ENCODE measurements at places on chromosomes 6 and 20. TPM values are rescaled to one million over a fixed set of nuclear protein-coding genes. Genes with fewer than 3 reads are reported as not detected.

DNA sequence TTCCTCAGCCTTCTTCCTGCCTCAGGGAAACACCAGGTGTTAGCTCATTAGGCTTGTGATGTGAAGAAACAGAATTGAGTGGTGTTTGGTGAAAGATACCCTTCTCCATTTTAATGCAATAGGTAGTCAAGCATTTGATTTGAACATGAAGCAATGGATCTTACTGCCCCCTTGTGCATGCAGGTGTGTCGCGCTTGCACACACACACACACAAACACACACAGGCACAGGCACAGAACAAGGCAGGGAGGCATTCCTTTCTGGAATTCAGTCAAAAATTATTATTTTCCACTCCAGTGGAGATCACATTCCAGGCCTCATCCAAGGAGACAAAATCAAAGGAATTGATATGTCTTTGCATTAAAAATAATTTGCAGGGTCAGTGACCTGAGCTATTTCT is 667.0 kb upstream of the MARCKS start:
- no peak for DNase-seq

DNA sequence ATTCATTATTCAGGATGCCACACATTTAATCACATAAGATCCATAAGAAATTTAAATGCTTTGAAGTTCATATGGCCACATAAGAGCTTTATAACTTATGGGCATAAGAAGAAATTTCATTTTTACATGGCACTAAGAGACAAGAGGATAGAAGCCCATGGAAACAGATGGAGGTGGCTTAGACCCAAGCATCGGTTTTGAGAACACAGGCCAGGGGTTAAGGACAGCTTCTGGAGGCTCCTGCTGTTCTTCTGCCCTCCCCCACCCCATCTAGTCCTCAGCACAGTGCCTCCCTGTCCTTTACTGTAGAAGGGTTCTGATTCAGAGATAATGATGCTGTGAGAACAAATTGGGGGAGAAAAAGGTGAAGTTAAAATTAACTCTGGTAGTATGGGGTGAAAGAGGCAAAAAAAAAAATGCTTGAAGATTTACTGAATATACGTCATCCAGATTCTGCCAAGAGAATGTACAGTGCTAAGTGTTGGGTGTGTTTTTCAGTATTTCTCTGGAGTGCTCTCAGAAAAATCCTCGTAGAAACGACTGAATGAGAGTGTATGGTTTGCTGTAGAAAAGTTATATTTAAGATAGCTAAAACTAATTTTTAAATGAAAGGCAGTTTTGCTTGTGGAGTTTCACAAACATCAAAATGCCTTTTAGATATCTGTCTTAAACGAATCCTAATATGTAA is 539.7 kb downstream of the QKI start:
- no peak for DNase-seq

DNA sequence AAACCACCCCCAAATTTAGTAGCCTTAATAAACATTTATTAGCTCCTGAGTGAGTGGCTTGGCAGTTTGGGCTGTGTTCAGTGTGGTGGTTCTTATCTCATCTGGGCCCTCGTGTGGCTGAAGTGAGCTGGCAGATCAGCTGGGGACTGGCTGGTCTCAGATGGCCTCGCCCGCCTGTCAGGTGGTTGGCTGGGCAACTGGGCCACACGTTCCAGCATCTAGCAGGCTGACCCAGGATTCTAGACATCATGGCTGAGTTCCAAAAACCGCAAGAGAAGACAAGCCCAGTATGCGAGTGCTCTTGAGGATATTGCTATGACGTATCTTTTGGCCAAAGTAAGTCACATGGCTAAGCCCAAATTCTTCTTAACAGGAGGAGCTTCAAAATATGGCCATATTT is 28.9 kb downstream of the EIF2S2 start:
- peak; percentile 32 for DNase-seq

DNA sequence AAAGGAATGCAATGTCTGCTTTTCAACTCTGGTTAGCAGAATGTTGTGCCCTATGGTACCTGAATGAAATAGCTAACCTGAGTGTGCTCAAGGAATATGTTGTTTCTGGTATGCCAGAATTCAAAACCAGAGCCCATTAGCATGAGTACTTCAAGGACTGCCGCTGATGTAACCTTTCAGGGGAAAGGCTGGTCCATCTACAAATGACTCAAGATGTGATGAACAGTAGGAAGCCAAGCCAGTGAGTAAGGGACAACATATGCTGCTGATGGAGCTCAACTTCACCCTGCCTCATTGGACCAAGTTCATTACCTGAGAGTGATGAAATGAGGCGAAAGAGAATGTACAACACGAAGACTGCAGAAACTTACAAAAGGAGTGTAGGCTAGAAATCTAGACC is 95.7 kb upstream of the BMP2 start:
- no peak for DNase-seq

BCAS4 gene
- 1.2 TPM for polyA plus RNA-seq

BTN1A1 gene
- polyA plus RNA-seq, result not detected

DNA sequence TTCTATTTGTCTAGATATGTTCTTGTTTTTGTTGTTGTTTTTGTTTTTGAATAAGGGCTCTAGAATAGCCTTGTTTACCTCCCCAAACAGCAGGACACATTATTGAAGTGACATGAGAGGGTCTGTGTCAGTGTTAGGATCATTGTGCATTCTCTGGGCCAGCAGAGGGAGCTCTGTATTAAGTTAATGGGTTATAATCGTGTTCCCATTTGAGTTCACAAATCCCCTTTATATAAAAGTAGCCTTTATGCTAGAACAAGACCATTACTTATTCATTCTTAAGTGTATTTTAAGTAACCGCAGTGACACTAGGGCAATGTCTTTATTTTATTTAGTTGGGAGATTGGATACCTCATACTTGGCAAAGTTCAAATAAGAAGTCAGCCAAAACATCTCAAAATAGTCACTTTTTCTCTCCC is 44.8 kb downstream of the STK4 start:
- peak; percentile 74 for DNase-seq

DNA sequence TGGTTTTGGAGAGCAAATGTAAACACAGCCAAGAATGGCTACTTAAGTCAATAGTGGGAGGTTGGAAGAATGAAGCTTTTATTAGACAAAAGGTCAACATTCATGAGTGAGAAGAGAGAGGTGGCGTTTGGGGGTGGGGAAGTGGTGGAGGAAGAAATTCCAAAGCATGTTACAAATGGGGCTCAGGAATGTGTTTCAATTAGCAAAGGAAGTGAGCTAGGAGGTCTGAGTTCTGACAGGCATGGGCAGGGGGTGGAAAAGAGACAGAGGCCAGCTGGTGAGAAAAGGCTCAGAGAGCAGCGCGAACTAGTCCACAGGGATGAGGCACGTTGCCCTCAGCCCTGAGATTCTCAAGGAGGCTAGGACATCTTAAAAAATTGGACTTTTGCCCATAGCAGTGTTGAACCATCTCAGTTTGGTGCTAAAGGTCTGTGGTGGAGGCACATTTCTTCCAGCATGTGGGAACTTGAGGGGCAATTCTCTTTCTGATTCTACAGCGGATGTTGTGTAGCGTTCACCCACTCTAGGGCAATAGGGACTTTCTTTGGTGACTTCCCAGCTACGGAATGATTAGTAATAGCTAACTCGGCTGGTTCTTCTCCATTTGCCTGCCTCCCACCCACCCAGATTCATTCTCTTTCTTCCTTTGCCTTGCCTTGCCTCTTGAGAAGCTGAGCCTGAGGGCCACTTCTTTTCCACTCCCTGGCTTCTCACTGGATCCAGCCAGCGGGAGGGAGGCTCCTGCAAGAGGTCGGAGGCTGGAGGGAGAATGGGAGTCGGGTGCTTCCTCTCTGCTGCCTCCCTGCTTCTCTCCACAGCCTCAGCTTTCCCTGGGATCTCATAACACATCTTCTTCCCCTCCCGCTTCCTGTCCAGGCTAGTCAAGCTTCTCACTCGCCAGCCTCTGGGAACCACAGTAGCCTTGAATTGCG is 45.1 kb upstream of the NEDD9 start:
- peak; percentile 71 for DNase-seq

- no peak for DNase-seq
Observed at GRCh38 chr20:58755766-58756449, 63.3 kb downstream of the NPEPL1 start.

ULBP3 gene
- polyA plus RNA-seq, result 5.2 TPM

GABRR2 gene
- polyA plus RNA-seq, result 1.4 TPM

POM121L2 gene
- polyA plus RNA-seq, result not detected

- DNase-seq, result no peak
Observed at GRCh38 chr6:44645276-44645675, 257.8 kb downstream of the CDC5L start.

GJA10 gene
- polyA plus RNA-seq, result not detected

DNA sequence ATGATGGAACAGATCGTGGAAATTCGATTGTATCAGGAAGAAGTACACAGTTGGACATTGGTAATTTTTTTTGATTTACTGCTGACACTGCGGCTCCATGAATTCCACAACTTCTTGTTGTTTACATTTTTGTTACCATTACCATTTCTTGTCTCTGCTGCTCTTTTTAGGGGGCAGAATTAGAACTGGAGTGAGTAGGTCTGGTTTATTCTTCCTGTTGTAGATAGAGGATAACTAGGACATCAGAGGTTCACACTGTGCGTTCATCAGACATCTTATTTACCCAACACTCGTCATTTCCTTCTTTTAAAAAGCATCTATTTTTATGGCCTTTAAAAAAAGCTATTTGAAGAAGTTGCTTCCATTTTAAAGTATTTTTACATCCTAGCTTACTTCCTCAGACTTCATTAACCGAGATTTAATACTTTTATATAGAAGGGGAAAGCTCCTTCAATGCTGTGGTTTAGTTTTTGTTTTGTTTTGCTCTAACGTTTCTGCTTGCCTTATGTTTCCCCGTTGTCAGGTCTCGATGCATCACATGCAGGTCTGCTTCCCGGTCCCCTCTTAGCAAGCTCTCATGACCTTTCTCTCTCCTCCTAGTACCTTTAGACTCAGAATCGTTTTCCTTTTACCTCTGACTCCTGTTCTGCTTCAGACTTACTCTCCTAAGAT is 139.1 kb downstream of the ARID1B start:
- no peak for DNase-seq

- DNase-seq, result peak; percentile 43
Observed at GRCh38 chr20:47677635-47678453, 107.4 kb downstream of the SULF2 start.

GRCh38 chr6:7917729-7918128 is 7.1 kb upstream of the TXNDC5 start:
- no peak for DNase-seq

- DNase-seq, result no peak
Observed at GRCh38 chr6:70667256-70667710, 400 bp upstream of the SMAP1 start.

SLC35D3 gene
- polyA plus RNA-seq, result not detected

- peak; percentile 66 for DNase-seq
Observed at GRCh38 chr6:151240791-151241642, 1.2 kb downstream of the AKAP12 start.

- DNase-seq, result peak; percentile 32
Observed at GRCh38 chr6:138523347-138524210, 24.3 kb upstream of the NHSL1 start.

MATN4 gene
- polyA plus RNA-seq, result 0.11 TPM

EEF1A2 gene
- polyA plus RNA-seq, result 2.9 TPM

GRCh38 chr6:89058627-89059026 is 21.9 kb upstream of the PNRC1 start:
- no peak for DNase-seq

- no peak for DNase-seq
Observed at GRCh38 chr6:142913511-142914047, 31.4 kb downstream of the HIVEP2 start.

DNA sequence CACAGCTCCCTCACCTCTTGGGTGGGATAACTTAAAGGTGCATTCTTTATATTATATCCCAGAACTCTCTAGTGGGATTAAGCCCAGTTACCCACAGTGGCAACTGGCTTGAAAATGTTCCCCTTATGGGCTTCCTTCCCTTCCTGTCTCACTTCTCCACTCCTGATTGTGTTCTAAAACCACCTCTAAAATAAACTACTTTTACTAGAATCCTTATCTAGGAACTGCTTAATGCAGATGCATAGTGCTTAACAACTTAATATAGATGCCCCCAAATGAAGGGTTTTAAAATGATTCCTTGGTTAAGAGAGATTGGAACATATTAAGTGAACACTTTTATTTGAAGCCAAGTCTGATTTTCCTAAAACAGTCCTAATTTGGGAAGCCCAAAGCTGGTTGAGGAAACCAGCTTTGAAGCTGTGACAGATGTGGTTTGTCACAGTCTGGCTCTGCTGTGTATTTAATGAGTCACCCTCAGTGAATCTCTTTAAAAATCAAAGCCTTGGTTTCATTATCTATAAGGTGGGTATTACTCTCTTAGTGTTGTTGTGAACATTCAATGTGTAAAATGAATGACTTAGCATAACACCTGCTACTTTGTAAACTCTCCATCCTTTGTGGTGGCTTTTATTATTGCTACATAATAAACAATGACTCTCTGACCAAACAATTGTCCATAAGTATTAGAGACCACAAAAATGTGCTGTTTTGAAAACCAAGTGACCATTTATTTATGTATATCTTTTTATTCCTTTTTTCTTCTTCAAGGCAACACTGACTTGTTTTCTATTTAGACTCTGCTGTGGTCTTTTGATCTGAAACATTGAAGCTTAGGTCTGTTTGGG is 24.4 kb downstream of the PLCB1 start:
- DNase-seq, result peak; percentile 64

PSORS1C1 gene
- polyA plus RNA-seq, result 1.1 TPM

DNA sequence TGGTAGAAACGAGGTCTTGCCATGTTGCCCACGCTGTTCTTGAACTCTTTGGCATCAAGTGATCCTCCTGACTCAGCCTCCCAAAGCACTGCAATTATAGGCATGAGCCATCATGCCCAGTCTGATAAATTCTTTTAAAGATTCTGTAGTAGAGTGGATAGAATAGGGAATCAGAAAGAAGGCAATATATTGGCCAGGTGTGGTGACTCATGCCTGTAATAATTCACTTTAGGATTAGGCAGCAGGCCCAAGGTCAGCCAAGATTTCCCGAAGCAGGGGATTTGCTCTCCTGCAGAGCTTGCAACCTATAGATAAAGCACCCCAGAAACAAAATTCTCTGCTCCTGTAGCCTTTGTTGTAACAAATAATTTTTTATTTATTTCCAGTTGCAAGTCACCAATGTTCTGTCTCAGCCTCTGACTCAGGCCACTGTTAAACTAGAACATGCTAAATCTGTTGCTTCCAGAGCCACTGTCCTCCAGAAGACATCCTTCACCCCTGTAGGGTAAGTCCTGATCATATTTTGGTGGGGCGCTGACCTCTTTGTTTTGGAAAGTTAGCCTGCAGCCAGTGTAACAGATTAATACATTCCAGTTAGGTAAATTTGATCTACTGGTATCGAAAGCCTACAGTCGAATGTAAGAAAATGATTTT is 30.4 kb upstream of the MROH8 start:
- DNase-seq, result no peak

Measured in endothelial cell of umbilical vein (primary cell).